ENCODE measurements at places on chromosomes 4 and X.

- no peak for DNase-seq
These were observed 92.5 kb upstream of the ENPP6 start for GRCh38 chr4:184310171-184310567.

- DNase-seq: no peak
These were observed 155.7 kb downstream of the SLC4A4 start for GRCh38 chr4:71494539-71494938.

- DNase-seq: no peak
These were observed 5.0 kb downstream of the FGF2 start for GRCh38 chr4:122831515-122832196.

DNA sequence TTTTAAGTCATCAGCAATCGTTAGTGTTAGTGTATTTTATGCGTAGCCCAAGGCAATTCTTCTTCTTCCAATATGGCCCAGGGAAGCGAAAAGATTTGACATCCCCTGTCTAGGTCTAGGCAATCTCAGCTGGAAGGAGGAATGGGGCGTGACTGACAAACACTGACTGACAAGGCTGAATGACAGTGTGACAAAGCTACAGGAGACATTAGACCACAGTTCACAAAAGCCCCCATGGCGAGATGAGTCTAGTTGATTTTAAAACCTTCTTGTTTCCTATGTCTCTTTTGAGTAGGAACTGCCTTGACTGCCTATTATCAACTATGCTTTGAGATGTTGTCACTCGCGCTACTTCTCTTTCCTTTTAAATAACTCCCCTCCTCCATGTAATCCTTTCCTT is 42.3 kb downstream of the QRFPR start:
- DNase-seq: no peak

DNA sequence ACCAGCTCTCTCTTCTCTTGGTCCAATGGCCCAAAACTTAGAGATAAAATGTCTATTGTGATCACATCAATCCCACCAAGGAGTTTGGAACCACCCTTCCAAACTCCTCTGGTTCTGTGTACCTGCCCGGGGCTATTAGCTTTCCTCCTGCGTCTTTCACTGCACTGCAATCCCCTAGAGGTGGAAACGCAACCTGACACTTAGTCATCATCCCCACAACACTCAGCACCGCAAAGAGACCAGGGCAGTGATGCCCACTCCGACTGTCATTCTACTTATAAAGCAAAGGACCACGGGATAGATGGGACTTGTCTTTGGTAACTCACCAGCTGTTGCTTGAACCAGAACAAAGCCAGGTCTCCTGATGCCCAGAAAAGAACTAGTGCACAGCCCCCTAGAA is 22.0 kb downstream of the AFAP1 start:
- DNase-seq: no peak

DNA sequence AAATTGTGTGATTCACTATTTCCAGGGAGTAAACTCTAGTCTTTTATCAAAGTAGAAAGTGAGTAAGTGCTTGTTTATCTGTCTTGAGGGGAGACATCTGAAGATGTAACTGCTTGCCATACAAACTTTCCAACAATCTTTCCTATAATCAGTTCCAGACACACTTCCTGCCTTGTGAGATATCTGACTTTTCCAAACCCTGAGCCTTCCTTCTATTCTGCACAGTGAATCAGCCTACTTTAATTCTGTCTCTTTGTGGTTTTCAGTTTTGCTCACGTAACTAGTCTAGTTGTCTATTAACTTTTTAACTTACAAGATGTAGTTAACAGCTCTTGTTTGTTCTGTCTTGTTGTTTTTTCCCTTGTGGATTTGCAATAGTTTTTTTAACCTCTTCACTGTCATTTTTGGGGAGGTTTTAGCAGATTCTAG is 947.8 kb downstream of the C4orf33 start:
- peak; percentile 26 for DNase-seq
